ENCODE measurements at places on chromosomes 7 and 10.
A peak's percentile ranks its signal among the peaks of the same experiment; 100 is the strongest.

DNA sequence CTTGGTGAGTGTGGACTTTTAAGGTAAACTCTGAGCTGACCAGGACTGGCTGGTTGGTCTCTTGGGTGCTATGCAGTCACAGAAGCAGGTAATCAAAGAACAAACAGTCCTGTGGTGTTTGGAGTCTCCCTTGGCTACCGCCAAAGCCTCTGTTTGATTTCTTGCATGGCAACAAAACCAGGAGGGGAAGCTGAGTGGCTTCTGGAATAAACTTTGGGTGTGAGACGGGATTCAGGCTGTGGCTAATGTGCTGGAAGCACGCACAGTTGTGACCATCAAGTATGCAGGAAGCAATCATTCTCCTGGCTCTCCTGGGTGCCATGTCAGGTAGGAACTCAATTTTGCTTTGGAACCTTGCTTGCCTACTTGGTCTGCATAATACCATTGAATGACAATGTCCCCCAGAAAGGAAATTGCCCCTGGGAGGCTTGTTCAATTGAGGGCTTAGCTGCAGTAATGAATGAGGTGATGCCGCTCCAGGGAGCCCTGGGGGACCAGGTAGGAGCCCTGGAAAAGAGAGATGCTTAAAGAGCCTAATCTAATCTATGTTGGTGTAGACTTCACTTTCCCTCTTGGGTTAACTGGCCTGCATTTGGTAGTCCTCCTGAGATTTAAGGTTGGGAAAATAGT, at the start of gene CDHR3:
Gene CDHR3, plus strand, starts transcription at position 227 of the 630 bp plus-strand sequence. Its CDS starts 55 bp downstream, at position 282.
- no peak for DNase-seq

DNA sequence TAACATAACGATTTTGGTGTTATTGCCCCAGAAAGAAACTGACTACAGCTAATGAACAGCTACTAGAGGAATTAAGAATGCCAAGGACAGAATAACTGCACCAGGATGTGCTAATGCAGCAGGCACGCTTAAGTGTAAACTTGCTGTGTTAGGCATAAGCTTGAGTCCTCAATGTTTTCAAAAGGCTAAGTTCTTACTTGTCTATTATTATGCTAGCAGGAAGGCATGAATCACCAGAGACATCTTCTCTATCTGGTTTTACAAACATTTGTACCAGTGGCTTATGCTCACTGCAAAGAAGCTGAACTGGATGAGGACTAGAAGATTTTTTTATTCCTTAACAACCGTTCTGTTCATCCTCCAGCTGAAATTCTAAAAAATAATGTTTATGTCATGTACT, 1035.3 kb downstream of the NRG3 start:
- DNase-seq, result no peak

DNA sequence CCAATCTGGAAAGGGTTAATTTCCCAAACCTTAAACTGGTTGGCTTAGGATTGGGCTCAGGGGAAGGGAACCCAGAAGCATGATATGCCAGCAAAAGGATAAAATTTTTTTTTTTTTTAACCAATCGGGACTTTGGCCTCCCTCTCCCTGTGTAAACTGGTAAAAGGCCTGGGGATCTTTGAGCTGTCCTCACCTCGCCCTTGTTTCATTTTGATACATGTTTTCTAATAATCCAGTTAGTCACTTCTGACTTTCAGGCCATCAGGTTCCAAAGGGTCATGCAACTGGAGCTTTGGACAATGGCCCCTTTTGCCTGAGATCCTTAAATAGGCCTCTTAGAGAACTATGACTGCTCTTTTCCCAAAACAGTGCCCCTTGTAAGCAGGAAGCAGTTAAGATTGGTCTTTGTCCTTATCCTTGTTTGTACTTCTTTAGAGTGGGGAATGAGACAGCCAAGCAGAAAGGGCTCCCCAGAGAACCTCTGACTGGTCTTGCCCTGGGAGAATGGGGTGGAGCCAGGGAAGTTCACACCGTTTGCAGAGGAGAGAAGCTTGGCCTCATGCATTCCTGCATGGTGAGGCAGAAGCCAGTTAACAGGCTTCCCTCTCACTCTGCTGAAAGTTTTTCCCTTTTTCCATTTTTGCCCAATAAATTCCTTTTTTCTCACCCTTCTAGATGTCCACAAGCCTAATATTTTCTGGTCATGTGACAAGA, 424.2 kb upstream of the CNTNAP2 start:
- no peak for DNase-seq

DNA sequence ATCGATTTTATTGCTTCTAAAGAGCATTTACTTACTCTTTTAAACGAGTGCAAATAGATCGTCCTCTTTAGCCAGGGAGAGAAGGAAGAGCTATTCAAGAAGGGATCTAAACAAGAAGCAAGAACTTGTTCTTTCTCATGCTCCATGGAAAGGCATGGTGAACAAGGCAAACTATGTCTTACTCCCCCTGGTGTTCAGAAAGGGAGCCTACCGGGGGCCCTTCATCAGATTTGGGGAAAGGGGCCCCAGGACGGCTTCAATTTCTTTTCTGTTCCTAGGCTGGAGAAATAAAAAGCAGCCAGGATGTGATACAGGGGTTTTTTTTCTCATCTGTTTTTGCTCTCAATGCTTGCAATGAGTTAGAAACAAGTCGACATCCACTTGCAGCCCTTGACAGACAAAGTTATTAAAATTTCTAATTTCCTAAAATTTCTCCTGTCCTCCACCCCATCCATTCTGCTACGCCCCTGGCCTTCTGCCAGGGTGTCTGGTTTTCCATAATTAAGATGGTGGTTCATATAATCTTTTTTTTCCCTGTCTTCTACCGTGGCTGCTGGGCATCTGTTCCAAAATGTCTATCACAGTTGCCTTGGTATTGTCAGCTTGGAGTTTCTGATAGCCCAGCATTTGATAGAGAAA, 214.4 kb downstream of the CREB5 start:
- DNase-seq, result no peak

GRCh38 chr7:76515999-76516443, 5.7 kb downstream of the UPK3B start:
- DNase-seq, result no peak

- no peak for DNase-seq
Observed at GRCh38 chr10:100019787-100020141, 10.0 kb upstream of the DNMBP start.

DNA sequence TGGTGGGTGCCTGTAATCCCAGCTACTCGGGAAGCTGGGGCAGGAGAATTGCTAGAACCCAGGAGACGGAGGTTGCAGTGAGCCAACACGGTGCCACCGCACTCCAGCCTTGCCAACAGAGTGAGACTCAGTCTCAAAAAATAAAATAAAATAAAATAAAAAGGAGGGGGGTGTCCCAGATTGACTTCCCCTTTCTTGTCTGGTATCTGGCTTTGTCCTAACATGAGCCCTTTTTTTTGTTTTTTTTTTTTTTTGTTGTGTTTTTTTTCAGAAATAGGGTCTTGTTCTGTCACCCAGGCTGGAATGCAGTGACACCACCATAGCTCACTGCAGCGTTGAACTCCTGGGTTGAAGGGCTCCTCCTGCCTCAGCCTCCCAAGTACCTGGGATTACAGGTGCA, 4.7 kb downstream of the CASP2 start:
- no peak for DNase-seq

- DNase-seq, result no peak
Observed at GRCh38 chr10:4635388-4635787, 190.6 kb upstream of the AKR1E2 start.

GRCh38 chr7:71290452-71290851, 158.5 kb downstream of the GALNT17 start:
- no peak for DNase-seq

GRCh38 chr7:152677808-152678670, 2.1 kb upstream of the XRCC2 start:
- no peak for DNase-seq

GRCh38 chr10:93629647-93630305, 17.4 kb downstream of the PDE6C start:
- no peak for DNase-seq

DNA sequence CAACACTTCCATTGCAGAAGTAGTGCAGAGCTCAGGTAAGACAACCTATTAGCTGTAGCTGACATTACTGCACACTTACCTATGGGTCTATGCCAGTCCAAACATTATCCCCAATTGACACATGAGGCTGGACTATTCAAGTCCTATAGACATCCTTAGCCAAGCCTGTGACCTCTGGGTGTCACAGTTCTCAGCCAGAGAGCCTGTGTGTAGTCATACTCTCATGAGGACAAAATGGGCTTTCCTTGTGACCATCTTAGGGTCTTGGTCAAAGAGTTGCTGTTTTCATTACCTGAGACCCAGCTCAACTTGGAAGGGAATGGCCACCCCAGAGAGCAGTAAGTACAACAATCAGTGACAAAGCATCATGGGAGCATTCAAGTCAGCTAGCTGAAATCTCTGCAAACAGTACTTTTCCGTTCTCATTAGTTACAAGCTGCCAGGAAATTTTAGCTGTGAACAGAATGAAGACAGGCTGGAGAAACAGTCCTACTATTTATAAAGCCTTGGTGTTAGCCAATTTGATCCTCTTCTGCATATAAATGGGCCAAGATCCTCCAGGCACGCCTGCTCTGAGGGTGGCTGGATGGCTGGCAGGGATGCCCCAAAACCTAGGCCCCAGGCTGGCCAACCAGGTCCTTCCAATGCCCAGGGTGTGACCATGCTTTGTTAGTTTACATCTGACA, 44.3 kb downstream of the NUDCD3 start:
- no peak for DNase-seq

- DNase-seq, result peak; percentile 20
Observed at GRCh38 chr10:78657163-78657861, 411.5 kb upstream of the ZMIZ1 start.

- DNase-seq, result no peak
Observed at GRCh38 chr7:130961128-130961601, 227.2 kb upstream of the KLF14 start.

DNA sequence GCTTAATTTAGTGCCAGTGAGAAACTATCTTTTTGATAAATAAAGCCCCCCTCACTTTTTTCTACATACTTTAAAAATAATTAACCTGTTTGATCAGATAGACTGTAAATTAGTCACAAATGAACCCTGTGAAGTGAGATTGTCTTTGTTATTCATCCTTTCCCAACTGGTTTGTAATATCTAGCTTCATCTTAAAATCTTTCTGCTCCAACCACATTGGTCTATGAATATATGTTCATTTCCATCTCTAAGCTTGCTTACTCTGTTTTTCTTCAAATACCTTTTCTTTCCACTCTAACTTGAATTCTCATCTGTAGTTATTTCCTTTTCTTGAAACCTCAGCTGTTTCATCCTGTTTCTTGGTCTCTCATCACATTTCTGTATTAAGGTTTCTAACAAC, 12.1 kb downstream of the MARCHF5 start:
- no peak for DNase-seq

DNA sequence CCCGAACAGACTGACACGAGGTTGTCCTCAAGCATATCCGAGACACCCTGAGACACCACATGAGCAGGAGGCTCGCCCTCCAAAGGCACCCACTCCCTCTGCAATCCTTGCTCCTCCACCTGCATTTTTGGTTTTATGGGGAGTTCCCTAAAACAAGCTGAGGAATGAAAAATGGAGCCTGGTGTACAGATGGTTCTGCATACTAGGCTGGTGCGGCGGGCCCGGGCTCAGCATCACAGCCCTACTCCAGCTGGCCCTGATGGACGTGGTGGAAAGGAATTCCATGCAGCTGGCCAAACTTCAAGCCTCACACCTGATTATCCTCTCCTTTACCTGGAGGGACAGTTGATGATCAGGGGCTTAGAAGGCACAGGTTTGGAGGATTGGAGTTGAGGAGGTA, 30.3 kb upstream of the JAKMIP3 start:
- no peak for DNase-seq

DNA sequence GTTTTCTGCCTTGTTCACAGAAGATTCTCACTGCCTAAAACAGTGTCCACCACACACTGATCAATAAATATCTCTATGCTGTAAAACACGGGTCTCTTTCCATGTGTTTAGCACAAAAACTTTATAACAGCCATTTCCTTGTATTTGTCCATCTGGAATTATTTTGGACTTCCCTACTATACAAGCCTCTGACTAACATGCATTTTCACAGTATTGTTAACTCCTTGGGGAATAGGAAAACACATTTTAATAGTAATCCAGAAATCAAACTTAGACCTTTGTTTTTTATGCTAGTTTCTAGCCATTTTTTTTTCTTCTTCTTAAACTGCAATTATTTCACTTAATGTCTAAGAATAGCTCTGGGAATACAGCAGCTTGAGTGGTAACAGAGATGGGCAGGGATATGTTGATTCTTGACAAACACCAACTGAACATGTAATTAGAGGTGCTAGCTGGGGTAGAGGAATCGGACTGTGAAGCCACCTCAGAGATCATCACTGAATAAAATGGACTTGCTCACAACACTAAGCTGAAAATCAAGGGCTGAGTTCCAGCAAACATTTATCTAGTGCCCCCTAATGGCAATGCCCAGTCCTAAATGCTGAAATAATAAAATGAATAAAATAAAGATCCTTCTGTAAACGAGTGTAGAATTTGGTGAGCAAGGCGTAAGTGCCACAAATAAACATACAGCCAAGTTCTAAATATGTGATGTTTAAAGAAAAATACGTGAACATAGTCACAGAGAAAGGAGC, 593.1 kb downstream of the SORCS1 start:
- no peak for DNase-seq

- no peak for DNase-seq
Observed at GRCh38 chr7:55179931-55180682, 161.3 kb downstream of the EGFR start.

- DNase-seq, result no peak
Observed at GRCh38 chr7:134513169-134513752, 14.1 kb upstream of the AKR1B10 start.

- DNase-seq, result no peak
Observed at GRCh38 chr7:158648168-158648567, 56.4 kb downstream of the NCAPG2 start.

DNA sequence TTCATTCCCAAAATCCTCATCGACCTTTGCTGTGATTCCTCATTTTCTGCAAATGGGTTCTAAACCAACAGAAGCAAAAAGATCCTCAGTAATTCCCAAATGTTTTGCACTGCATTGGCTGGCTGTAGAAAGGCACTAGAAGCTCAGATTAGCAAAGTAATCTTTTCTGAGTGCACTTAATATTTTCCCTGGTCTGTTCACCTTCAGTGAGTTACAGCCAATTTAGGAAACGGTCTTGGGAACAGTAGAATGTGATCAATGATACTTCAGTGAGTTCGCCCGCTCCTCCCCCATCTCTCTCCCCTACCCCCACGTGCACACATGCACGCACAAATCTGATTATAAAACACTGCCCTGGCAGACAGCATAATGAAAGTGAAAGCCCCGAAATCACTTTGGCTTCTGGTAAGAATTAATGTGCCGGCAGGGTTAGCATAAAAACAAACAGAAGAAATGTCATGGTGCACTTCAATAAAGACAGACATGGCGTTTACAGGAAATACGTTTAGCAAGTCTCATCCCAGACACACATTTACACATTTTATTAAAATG, 201.3 kb upstream of the CDCA7L start:
- DNase-seq, result no peak

- no peak for DNase-seq
Observed at GRCh38 chr10:119642556-119643111, 8.5 kb upstream of the BAG3 start.

GRCh38 chr7:50718311-50718710, 64.4 kb downstream of the GRB10 start:
- DNase-seq, result no peak

- DNase-seq, result no peak
Observed at GRCh38 chr10:69880301-69881081, 78.8 kb downstream of the COL13A1 start.

GRCh38 chr7:142806022-142806356, 35.2 kb downstream of the PRSS2 start:
- no peak for DNase-seq
